HFFc6 (cell line): ENCODE measurements at places on chromosomes 3 and 15. TPM values are rescaled to one million over a fixed set of nuclear protein-coding genes. Genes with fewer than 3 reads are reported as not detected.

GRCh38 chr3:107942244-107942643 is 148.6 kb downstream of the CD47 start:
- DNase-seq, result no peak

FBLN2 gene
- total RNA-seq, result 67.4 to 88.2 TPM (median 82.9 TPM) in 3 replicates

DNA sequence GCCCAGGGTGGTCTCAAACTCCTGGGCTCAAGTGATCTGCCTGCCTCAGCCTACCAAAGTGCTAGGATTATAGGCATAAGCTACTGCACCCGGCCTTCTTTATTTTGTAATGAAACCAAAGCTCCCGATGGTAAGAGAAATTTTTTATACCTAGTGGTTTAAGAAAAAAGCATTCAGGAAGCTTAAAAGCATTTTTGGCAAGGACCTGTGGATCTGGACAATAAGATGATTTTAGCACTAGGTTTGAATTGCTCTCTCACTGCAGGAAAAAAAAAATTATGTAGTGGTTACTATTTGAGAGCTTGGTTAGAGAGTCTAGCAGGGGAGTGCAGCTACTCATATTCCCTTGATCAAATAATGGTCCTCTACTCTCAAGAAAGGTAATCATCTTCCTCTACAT is 64.9 kb upstream of the PIK3R4 start:
- DNase-seq, result no peak

DNA sequence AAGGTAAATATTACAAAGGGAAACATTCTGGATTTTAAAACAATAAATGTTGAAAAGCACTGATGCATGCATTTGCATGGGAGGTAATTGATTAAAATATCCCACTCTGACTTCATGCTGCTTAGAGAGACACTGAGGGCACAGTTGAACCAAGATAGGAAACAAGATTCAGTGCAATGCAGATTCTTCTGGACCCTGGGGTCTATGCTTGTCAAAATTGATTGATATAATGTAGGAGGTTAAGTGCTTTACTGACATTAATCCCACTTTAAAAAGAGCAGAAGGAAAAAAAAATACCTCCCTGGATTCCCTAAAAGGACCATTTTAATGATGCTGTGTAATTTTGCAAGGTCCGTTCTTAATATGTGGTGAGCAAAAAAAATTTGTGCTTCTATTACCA is 454.2 kb downstream of the GABRB3 start:
- DNase-seq, result no peak

HIGD2B gene
- total RNA-seq, result not detected in 2 replicates
